Putamen (tissue), 1 donor: ENCODE measurements at places on chromosomes 1 and 21.
A peak's percentile ranks its signal among the peaks of the same experiment; 100 is the strongest.

DNA sequence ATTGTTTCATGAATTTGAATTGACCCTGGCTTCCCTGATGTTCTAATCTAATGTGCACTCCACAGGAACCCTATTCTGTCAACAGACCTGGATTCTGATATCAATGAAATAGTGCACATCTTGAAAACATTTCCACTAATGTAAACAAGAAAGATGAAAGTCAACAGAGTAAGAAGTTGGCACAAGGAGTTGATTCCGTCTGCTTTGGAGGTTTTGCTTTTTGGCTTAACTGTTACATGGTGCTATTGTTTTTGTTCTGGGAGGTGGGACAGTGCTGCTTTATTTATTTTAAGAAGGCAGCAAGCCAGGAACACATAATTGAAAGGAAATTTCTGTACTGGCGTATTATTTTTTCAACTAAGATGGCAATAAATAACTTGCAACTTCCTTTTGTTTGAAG lies 73.3 kb downstream of the LEPR start:
- DNase-seq: no peak

GRCh38 chr1:8412183-8412831 lies 94.4 kb downstream of the SLC45A1 start:
- DNase-seq: no peak

DNA sequence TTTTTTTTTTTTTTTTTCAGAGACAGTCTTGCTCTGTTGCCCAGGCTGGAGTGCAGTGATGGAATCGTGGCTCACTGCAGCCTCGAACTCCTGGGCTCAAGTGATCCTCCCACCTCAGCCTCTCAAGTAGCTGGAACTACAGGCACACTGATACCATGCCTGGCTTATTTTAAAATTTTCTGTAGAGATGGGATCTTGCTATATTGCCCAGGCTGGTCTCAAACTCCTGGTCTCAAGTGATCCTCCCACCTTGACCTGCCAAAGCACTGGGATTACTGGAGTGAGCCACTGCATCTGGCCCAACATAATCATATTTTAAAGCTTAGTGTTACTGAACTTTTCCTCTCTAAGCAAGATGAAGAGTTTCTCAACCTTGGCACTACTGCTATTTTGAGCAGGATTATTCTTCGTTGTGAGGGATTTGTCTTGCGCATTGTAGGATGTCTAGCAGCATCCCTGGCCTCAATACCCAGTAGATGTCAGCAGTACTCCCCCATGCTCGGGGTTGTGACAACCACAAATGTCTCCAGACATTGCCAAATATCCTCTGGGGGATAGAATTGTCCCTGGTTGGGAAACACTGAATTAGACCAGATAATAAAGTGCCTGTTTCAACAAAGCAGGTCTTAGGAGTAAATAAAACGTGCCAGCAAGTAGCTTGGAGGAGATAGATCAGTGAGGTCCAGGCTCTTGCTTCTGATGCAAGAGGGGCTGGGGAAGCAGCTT lies 15.1 kb upstream of the THRAP3 start:
- DNase-seq: no peak

DNA sequence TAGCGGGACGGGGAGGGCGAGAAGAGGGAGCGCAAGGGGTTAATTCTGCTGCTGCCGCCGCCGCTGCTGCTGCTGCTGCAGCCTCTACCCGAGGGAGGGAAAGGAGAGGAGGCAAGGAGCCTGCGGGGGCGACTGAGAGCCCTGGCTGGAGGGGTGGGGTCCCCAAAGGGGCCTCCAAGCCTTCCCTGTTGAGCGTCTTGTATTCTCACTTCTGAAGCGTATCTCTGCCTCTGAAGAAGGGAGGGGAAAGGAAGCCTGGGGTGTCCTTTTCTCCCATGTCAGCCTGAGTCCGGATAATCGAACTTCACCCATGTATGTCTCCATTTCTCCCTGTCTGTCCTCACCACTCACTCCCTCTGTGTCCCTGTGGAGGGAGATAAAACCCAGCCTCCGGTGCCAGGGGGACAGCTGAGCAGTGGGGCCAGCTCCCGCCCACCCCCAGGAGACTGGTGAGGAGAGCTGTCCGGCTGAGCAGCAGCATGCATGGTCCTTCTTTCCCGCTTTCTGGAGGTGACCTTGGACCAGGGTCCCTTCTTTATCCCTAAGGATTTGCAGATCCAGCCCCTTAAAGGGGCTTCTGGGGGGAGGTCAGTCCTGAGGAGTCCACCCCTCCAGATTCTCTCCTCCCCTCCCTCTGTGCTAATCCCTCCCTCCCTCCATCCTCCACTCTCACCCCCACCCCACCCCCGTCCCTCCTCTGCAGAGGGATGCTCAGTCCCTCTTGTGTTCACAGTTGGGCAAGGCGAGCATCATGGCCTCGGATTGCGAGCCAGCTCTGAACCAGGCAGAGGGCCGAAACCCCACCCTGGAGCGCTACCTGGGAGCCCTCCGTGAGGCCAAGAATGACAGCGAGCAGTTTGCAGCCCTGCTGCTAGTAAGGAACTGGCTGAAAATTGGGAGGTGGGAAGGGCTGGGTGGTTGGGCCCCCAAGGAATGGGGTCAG lies 1.0 kb downstream of the NCDN start:
- no peak for DNase-seq

DNA sequence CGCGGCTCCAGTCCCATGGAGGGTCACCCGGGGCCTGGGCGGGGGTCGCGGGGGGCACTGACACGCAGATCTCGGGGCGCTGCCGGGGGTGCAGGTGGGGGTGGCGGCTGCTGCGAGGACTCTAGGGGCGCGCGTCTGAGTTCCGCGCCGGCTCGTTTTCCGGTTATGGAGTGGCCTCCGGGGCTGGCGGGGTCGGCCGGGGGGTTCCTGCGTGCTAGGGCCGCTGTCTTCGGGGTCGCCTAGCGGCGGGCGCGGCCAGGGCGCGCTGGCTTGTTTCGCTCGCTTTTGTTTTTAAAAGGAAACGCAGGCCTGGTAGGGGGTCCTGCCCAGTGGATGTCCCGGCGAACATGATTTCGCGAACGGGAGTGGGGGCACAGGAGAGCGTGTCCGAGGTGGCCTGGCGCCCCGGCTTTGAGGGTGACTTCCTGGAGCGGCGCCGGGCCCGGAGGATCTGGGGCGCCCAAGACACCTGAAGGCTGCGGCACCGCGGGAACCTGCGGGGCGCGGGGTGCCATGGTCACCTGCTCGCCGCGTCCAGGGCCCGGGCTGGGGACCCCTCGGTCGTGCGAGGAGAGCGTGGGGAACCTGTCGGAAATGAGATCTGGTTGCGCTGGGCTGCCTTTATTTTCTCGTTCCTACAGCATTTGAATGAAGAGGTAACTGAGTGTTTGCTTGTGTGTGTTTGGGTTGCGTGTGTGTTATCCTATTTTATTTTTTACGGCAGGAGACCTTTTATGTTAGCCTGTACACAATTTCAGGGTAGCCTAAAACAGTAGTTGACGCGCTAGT lies 618 bp downstream of the ETS2 start:
- DNase-seq: no peak

GRCh38 chr1:235637756-235638534 lies 11.6 kb downstream of the GNG4 start:
- DNase-seq: no peak

GRCh38 chr1:182086136-182086535 lies 24.6 kb upstream of the ZNF648 start:
- no peak for DNase-seq

- no peak for DNase-seq
Measured at GRCh38 chr1:179921472-179921871, 33.1 kb upstream of the CEP350 start.

DNA sequence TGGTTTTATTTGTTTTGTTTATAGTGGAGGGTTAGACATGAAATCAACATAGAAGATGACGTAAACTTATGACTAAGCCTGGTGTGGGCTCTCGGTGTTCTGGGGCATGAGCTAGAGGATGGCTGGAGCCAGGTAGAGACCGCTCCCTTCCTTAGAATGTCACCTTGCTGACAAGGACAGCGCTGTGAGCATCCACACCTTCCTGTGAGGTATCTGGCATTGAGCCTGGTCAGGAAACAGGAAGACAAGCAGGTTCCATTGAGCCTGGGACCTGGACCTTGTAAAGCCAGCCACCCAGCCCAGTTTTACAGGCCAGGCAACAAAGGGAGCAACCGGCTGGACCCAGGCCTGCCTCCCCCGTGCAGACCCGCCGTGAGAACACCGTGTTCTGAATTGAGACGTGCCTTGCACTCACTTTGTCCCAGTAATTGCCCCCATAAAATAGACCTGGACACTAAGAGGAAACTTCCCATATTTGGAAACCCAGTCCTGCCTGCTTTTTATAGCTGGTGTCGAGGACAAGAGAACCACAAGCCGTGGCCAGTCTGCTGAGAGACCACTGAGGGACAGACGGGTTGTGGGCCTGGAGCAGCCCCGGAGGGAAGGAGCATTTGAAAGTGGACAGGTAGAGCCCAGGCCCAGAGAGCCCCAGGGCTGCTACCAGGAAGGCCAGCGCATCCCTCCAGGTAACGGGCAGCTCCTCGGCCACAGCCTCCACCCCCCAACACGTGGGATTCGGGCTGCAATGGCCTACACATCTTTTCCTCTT lies 78.0 kb downstream of the PDE9A start:
- DNase-seq: no peak

DNA sequence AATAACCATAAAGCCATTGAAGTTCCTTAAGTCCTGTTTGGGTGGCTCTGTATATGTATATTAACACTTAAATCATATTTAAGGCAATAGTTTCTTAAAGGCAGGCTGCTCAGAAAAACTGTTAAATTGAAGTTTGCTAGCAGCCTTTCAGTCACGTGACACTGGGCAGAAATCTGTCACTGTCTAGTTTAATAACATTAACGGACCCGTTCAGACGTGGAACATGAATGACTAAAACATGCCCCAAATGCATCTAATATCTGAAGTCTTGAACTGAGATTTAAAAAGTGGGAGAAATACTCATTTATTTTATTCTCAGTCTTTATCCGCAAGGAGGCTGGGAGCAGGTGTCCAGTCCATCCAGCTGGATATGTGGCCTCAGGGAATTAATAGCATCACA lies 3.3 kb upstream of the SPATA1 start:
- DNase-seq: no peak

GRCh38 chr1:162029157-162029556 lies 5.5 kb upstream of the OLFML2B start:
- no peak for DNase-seq

- no peak for DNase-seq
Measured at GRCh38 chr1:155026588-155026987, 7.0 kb downstream of the DCST2 start.

DNA sequence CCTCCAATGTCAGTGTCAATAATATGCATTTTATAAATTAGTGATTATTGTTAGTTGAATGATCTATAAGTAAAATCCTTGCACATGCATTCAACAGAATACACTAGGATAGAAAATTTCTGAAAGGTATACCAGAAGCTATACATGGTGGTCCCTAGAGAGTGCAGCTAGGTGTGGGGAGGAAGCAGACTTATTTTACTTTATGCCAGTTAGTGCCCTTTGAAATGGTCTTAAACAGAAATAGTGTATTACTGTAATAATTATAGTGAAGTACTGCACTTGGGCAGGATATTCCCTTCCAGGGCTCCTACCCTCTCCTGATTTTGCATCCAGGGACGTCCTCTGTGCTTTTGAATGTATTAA lies 23.2 kb upstream of the WDR26 start:
- no peak for DNase-seq

- no peak for DNase-seq
Measured at GRCh38 chr1:63042278-63042677, 258.3 kb downstream of the ATG4C start.

- no peak for DNase-seq
Measured at GRCh38 chr1:88780485-88780884, 96.4 kb downstream of the PKN2 start.

- DNase-seq: no peak
Measured at GRCh38 chr1:7447093-7447492, 324.0 kb upstream of the VAMP3 start.

GRCh38 chr1:183761871-183762270 lies 43.0 kb upstream of the RGL1 start:
- no peak for DNase-seq

GRCh38 chr1:202270871-202271326 lies 70.8 kb downstream of the UBE2T start:
- DNase-seq: no peak

DNA sequence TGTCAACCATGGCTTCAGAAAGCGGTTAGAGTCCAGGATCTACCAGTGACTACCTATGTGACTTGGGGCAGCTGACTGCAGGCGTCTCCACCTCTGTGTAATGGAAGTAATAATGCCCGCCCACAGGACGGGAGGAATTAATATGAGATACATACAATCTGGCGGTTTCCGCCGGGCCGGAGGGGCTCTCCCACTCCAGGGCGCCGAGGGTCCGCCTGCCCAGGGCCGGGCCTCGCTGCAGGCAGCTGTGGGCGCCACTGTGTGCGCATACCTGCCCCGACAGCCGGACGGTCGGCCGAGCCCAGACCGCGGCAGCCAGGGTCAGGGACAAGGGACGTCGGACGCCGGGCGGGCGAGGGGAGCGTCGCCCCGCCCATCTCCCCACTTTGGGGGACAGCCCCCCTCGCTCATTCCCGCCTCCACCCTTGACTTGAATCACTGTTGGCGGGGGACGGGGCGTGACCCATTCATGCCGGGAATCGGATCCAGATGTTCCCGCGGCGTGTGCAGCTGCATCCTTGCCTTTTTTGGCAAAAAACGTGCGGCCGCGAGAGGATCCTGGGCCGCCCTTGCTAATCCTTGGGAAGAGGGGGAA lies 6.0 kb upstream of the SF3A3 start:
- no peak for DNase-seq

GRCh38 chr1:238281418-238281817 lies 390.7 kb upstream of the ZP4 start:
- DNase-seq: no peak

DNA sequence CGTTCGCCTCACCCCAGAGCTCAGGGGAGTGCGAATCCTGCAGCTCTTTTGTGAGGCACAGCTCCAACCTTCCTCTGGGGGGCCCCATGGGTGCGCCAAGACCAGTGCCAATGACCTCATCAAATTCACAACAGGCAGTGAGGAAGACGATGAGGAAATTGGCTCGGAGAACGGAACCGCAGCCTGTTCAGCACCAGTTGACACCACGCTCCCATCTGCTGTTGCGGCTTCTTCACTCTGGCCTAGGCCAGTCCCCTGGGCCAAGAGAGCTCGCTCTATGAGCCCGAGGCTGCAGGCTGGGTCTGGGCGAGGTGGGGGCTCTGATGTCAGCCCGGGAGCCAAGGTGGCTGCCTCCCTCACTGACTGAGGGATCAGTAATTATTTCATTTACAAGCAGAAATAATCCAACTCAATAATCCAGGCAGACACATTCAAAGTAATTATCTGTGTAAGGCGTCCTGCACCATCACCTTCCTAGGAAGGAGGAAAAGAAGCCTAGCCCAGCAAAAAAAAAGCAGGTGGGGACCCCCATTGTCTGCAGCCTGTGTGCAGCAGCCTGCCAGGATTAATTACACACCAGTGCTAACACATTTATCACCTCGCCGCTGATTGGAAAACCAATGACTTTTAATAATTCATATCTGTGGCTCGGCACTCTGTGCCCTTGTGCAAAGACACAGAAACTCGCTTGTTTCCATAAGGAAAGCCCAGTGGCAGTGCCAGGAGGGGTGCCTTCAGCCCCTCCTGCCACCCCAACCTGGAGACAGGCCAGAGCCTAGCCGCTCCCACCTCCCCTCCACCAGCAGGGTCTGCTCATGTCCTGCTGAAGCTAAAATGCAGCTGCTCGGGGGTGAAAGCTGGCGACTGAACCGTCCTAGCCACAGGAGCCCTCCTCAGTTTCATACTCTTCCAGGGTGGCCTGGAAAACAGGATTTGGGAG lies 1.9 kb downstream of the PLEKHA6 start:
- peak; percentile 64 for DNase-seq
